ENCODE measurements at places on chromosomes 1 and 21. TPM values are rescaled to one million over a fixed set of nuclear protein-coding genes. Genes with fewer than 3 reads are reported as not detected.
A peak's percentile ranks its signal among the peaks of the same experiment; 100 is the strongest.

GRCh38 chr1:185646202-185646683, 87.9 kb upstream of the HMCN1 start:
- peak; percentile 96 for DNase-seq

DNA sequence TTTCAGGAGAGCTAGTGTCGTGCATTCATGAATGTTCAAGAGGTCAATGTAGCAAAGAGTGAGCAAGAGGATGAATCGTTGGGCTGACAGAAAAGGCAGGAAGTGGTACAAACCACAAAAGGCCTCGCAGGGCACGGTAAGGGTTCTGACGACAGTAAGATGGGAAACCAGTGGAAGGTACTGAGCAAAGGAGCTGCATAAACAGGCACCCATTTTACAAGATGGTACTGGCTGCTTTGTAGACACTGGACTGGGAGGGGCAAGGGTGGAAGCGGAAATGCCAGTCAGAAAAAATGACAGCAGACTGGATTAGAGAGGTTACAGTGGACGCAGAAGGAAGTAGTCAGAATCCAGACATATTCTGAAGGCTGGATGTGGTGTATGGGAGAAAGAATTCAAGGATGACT, 123.5 kb downstream of the PTPN14 start:
- DNase-seq, result peak; percentile 43

- no peak for DNase-seq
Measured at GRCh38 chr1:36086529-36087232, 2.0 kb upstream of the ADPRS start.

- DNase-seq, result no peak
Measured at GRCh38 chr1:162725301-162725837, 65.1 kb upstream of the HSD17B7 start.

- no peak for DNase-seq
Measured at GRCh38 chr21:26954662-26955121, 12.2 kb downstream of the ADAMTS5 start.

- no peak for DNase-seq
Measured at GRCh38 chr1:81873946-81874345, 73.2 kb downstream of the ADGRL2 start.

DNA sequence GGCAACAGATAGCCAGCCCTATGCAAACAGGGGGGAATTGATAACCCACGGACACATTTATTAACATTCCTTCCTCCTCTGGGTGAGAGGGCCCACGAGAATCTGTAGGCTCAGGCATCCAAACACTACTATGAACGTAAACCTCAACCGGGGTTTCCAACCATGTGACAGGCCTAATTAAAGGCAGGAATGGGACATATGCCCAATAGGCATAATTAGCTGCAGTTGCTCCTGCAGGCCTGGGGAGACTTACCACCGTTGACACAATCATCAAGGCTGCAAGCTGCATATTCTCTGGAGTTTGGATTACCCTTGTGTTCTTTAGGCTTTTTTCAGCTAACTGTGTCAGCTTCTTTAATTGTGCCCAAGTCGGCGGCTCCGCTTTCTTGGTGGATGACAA, 22.2 kb upstream of the GBP1 start:
- DNase-seq, result no peak

- DNase-seq, result peak; percentile 84
Measured at GRCh38 chr1:59596432-59596831, 218.3 kb upstream of the HOOK1 start.

Gene THEM5
- not detected for total RNA-seq

Gene LGR6
- not detected for total RNA-seq

Gene IFNLR1
- under 0.01 TPM for total RNA-seq

All from lung microvascular endothelial cell (primary cell).